Progenitor cell of endocrine pancreas (in vitro differentiated cells): ENCODE measurements at places on chromosomes 11 and 22. TPM values are rescaled to one million over a fixed set of nuclear protein-coding genes. Genes with fewer than 3 reads are reported as not detected.

- DNase-seq, result no peak
Observed at GRCh38 chr11:116544721-116545120, 228.1 kb downstream of the BUD13 start.

Gene MPEG1
- total RNA-seq, result not detected in 2 replicates

Gene AIFM3
- total RNA-seq, result 1.8 and 2.3 TPM in 2 replicates

Gene POLDIP3
- total RNA-seq, result 77.5 and 82.4 TPM in 2 replicates

Gene GATD1
- 74.1 and 75.4 TPM in 2 replicates for total RNA-seq
